ENCODE measurements at places on chromosomes 7 and 10.

DNA sequence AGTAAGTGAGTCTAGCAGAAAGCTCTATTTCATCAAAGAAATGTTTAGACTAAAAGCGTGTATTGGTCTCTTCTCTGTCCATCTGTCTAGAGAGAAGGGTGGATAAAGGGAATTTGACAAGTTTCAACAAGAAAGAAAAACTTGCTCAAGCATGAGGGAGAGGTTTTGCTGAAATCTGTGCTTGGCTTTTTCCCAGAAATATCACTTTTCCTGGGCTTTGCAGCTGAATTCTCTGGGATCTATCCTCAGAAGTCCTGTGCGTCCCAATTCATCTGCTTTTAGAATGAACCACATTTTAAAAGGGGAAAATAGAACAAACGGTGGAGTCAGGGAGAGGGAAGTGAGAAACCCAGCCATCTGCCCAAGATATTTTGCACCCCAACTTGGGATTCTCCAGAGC lies 59.6 kb upstream of the CELF2 start:
- DNase-seq = no peak

- peak; percentile 32 for DNase-seq
These were observed 34.2 kb downstream of the CAMK2B start for GRCh38 chr7:44291066-44291732.

- DNase-seq = no peak
These were observed 81.1 kb downstream of the RUNDC3B start for GRCh38 chr7:87709258-87709657.

- no peak for DNase-seq
These were observed 13.3 kb downstream of the GPR146 start for GRCh38 chr7:1057416-1058291.

DNA sequence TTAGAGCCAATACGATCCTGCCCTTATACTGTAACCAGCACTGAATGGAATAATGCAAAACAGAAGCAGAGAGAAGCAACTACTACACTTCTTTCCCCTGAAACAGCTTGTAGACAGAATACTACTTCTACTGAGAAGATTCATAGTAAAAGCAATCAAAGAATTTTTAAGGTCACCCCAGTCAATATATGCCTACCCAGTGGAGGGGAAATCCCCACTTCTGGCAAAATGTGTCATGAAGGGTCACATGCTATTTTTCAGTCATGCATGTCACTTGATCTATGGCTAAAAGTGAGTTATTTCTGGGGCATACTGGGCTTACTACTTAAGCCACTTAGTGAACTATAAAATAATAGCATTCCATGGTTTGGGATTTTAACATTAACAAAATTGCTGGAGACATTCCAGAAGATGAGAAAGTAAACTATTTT lies 25.6 kb downstream of the IRF5 start:
- no peak for DNase-seq

- no peak for DNase-seq
These were observed 777 bp downstream of the RUNDC3B start for GRCh38 chr7:87628780-87629569.

Measured in dermis microvascular lymphatic vessel endothelial cell (primary cell).